Amniotic epithelial cell (primary cell): ENCODE measurements at places on chromosomes 7 and 10.

DNA sequence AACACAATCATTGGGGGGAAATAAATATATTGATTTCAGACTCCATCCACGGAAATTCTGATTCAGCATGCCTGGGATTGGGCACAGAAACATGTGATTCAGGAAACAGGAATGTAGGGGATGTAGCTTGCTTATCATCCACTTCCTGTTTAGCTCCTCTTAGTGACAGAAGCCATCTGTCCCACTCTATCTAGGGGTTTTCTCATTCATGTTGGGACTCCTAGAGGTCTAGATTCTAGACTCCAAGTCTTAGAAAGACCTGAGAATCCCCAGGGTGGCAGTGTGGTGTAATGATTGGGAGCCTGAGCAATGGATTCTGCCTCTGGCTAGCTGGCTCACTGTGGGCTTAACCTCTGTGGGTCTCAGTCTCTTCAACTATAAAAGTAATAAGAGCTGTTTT lies 67.9 kb downstream of the CDK1 start:
- peak; percentile 49 for DNase-seq

DNA sequence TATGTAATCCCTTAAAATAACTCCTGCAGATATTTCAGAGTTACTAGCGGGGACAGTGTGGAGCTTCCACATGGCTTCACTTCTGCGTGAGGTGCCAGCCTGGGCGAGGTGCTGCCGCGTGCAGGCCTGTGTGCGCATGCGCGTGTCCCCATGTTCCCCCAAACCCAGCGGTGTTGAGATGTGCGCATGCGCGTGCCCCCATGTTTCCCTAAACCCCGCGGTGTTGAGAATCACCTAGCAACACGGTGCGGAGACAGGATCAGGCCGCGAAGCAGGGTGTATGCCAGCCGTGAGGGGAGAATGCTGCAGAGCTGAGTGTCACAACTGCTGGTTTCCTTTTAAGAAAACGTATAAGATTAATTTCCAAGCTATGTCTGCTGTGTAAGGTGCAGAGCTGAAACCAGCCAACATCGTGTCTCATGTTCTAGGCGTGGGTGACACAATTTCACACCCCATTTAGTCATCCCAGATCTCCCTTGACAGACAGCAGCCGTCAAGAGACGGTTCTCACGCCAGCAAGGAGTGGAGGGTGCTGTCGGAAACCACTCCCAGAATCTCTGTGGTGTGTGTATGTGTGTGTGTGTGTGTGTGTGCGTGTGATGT lies 71.9 kb upstream of the ADARB2 start:
- DNase-seq, result no peak

DNA sequence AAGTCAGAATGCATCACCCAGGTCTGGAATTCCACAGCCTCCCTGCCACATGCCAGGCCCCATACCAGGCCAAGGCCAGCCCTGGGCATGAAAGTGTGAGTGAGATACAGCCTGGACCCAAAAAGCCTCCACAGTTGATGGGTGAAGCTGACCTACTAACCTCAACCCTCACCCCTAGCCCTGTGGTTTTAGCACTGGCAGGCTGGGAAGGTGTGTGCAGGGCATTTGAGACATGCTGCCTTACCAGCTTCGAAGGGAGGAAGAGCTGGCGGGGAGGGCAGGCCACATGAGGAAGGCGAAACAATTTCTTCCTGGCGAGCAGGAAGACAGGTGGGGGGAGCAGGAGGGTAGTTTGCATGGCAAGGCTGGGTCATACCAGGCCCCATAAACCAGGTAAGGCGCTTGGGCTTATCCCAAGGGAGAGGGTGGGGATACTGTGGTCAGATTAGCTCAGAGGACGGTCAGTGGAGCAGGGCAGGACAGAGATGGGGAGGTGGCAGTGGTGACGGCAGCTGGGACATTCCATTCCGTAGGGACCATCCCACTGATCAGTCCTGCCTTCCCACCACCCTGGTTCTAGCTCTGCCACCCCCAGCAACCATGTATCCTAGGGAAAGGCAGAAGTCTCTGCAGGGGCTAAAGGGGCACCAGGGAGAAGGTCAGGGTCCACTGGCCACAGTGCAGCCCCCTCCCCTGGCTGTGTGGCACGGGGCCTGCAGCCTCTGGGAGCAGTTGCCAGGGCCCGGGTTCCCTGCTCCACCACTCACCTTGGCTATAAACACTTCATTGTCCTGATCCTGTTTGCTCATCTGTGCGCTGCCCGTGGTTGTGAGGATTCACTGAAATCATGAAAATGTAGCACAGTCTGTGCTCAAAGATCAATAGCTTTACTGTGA lies 155.8 kb downstream of the NRF1 start:
- no peak for DNase-seq

GRCh38 chr7:158556721-158557440 lies 30.7 kb downstream of the PTPRN2 start:
- no peak for DNase-seq

DNA sequence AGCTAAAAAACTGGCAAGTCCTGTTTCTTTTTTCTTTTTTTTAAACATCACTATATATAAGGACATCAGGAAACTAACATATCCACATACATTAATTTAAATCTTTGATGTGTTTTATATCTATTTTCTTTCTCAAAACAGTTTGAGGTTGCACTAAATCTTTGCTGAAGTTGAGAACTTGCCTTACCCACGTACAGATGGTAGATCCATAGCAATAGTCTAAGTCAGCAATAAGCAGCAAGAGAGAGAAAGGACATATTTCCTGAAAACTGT lies 226.7 kb upstream of the IMMP2L start:
- no peak for DNase-seq

- no peak for DNase-seq
Measured at GRCh38 chr10:132163278-132163765, 23.4 kb upstream of the DPYSL4 start.

DNA sequence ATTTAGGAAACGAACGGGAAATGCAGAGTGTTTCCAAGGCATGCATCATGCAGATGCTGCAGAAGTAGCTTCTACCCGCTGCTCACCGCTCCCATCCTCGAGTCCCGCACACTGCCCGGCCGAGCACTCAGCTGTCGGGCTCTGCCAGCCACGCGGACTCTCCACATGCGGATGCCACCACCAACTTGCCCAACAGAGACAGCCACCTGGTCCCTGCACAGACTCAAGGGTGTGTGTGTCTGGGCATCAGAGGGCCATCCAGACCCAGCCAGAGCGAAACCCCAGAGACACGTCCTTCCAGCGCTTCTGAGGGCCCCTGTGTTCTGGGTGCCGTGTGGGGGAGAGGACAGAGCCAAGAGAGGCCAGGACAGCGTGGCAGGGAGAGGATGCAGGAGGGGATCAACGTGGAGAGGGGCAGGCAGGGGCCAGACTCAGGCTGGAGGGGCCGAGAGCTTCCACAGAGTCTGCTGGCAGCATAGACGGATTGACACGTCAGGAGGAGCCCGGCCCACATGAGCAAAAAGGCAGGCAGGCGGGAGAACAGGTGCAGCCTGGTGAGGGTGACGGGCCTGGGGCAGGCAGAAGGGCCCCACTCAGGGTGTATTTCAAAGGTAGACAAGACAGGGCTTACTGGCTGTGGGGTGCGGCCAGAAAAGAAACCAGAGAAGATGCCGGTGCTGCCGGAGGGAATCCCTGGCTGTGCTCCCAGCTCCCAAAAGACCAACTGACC lies 18.3 kb downstream of the GPER1 start:
- no peak for DNase-seq

- peak; percentile 56 for DNase-seq
Measured at GRCh38 chr10:3786295-3787015, 1.4 kb upstream of the KLF6 start.

DNA sequence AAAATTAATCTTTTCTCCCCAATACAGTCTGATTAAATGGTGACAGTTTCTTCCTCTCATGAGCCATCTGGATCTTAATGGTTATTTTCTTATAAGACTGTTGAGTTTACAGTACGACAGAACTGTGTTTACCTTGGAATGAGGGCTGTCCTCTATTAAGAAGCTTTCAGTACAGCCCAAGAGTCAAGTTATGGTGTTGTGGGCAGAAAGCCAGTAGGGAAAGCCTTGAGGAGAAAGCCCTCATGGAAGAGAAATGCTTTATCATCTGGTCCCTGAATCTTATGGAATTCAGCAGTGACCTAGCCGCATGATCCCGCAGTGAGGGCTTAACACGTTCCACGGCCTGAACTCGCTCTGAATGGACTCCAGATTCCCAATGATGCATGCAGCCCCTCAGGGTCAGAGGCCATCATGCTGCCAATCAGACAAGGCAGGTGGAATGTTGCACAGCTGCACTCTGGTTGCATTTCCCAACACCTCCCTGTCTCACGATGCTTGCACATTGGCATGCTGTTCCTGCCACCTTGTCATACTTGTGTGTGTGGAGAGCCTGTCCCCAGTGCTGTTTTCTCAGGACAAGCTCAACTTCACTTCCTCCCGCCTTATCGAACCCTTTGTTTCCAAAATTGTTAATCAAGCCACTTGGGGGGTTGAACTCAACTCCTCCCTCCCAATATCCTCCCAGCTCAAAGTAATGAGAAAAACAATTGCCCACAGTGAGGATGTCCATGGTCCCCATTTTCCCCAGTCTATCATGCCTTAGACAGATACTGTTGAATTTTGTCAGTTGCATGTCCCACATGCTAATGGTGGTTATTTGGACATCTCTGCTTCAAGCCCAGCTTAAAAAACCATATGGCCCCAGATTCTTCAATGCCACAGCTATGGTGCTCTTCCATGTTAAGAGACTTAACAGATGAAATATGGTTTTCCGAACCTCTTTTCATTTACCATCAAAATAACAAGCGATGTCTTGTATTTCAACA lies 211.1 kb upstream of the TCF7L2 start:
- DNase-seq, result no peak

DNA sequence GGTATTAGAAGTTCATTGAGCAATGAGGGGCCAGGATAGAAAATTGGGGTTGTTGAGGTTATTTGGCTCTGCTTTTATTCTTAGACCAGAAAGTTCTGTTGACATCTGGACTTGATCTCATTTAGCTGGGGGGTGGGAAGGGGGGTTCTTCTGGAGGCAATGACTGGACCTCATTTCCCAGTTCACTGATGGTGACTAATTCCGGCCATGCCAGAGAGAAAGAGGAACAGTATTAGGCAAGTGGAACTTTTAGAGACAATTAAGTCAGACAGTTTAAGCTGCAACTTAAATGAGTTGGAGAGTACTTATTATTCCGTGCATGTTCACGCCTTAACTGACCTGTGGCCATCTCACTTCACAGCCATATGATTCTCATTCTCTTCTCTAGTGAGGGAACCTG lies 512.5 kb downstream of the REEP3 start:
- DNase-seq, result no peak

GRCh38 chr7:159310457-159311171 lies 165.9 kb upstream of the VIPR2 start:
- no peak for DNase-seq

DNA sequence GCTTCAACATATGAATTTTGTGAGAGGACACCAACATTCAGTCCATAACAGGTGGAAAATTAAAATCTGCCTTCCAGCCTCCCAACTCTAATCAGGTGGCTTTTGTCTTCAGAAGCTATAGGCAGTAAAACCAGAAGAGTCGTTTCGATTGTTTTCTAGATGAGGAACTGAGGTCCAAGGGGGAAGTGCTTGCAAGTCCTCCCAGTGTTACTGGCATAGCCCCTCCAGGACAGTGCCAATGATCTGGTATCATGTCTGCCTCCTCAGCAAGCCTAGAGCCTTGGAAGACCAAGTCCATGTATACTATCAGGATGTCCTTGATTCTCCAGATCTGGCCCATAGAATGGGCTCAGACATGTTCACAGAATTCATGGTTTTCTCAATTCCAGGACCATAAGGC lies 16.9 kb downstream of the CYP26A1 start:
- no peak for DNase-seq

DNA sequence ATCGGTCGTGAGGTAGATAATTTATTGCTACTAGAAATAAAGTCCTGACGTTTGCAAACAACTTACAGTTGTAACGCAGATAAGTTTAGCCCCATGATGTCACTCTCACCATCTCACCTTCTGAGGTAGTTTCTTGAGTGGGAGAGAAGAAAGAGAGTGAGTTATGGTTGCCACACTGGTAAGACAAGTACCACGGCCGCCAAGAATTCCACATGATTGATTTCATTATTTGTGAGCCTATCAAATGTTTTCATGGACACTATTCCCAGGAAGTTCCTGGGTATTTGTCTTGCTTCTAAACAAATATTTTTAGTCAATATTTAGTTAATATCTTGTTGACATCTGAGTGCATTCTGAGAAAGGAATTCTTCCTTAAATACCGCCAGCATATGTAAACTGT lies 339.4 kb upstream of the KIAA1217 start:
- DNase-seq, result no peak

GRCh38 chr7:149770728-149771636 lies 2.4 kb downstream of the ZNF467 start:
- DNase-seq, result no peak

DNA sequence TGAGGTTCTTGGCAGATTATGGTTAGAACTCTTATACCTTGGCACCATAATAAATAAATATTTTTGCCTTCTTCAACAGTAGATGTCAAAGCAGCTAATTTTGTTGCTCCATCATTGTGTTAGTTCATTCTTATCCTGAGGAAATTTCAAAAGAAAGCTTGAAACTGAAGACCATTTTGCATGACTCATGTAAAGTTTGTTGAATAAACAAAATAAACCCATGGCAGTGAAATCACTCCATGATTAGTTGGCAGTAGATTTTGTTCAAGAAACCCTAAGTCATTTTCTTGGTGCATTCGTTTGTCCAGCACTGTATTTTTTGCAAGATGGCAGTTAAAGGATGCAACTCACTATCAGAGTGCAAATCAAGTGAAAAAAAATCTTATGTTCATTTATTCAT lies 91.6 kb downstream of the HECW1 start:
- DNase-seq, result peak; percentile 72

- no peak for DNase-seq
Measured at GRCh38 chr7:45180084-45180986, 22.7 kb downstream of the RAMP3 start.

- no peak for DNase-seq
Measured at GRCh38 chr10:126907423-126907970, 2.3 kb downstream of the DOCK1 start.

DNA sequence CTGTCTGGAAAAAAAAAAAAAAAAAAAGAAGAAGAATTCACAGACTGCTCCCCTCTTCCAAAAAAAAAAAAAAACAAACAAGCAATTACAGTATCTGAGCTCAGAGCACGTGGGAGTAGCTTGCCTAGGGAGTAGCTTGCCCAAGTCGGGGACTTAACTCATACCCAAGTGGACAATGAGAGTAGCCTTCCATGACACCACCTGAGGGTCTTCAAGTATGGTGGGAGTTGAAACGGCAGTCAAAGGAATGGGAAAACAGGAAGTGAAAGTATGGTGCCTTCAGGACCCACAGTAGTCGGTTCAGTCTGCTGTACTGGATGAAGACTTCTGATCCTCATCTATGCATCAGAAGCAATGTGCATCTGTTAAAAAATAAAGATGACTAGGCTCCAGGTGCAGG lies 10.6 kb downstream of the VOPP1 start:
- no peak for DNase-seq

DNA sequence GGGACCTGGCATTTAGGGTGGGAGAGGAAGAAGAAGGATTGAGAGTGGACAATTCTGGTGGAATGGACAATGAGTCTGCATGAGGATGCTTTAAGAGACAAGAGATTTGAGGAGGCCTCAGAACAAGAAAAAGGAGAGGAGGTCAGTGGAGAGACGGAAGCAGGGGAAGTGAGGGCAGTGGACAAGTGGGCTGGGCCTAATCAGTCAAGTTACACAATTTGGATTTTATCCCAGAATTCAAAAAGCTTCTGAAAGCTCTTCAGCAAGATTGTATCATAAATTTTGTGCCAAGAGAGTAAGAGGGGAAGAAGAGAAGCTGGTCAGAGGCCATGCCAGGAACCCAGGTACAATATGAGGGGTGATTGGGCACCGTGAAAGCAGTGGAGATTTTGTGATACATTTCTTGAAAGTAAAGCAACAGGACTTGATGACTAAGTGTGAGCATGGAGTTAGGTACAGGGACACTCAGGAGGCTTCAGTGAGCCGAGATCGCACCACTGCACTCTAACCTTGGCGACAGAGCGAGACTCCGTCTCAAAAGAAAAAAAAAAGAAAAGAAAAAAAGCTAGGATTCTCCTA lies 19.3 kb upstream of the TSPAN13 start:
- DNase-seq, result peak; percentile 77
